Hypothalamus (tissue), 51 donors: ENCODE measurements at places on chromosomes 5 and 9.

- no peak for DNase-seq
These were observed 37.3 kb downstream of the ADAMTS2 start for GRCh38 chr5:179307931-179308471.

GRCh38 chr5:111201705-111202104, 22.5 kb upstream of the CAMK4 start:
- no peak for DNase-seq

- no peak for DNase-seq
These were observed 141.4 kb downstream of the AOPEP start for GRCh38 chr9:94867842-94868312.

GRCh38 chr5:30581198-30581935, 612.1 kb upstream of the CDH6 start:
- no peak for DNase-seq

DNA sequence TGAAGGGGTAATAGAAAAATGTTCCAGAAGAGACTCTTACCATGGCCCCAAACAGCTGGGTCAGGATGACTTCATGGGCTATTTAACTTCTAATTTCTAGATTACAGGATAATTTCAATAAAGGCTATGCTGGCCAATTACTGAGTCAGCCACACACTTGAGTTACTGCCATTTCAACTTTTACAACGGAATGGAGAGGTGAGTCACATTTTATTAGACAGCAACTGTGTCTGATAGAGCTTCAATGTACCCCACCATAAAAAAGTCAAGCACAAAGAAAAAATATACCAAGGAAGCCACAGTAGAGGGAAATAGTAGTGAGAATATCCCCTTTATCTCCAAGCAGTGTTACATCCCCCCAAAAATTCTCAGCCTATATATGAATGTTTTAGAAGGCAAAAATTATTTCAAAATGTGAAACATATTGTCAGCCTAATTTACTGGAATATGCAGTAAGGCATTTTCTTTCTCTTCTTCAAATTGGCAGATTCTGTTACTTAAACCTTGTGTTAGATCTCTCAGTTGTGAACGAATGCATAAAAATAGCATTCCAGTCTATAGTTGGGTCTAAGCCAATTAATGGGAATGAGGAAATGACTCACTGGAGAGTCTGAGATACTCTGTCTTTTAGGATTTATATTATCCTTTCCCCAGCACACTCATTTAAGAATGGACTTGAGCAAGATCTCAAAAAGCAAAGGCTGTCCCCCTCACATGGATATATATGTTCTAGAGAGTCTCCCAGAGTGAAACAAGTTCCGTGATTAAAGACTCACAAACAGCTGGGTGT, 47.1 kb upstream of the RAI14 start:
- no peak for DNase-seq

DNA sequence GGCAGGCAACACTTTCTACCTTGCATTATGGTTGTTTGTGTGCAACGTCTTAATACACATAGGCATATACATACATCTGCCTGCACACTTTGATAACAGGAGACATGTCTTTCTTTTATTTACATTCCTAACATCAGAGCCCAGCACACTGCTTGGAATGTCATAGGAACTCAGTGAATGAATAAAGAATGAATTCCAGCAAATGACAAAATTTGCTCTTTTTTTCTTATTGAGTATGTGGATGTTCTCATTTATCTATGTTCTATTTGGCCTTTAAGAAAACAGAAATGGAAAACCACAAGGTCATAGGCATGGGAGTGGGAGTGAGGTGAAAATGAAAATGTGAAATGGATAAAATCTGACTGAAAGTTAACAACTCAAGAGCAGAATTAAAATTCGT, 36.3 kb upstream of the PALM2AKAP2 start:
- no peak for DNase-seq

DNA sequence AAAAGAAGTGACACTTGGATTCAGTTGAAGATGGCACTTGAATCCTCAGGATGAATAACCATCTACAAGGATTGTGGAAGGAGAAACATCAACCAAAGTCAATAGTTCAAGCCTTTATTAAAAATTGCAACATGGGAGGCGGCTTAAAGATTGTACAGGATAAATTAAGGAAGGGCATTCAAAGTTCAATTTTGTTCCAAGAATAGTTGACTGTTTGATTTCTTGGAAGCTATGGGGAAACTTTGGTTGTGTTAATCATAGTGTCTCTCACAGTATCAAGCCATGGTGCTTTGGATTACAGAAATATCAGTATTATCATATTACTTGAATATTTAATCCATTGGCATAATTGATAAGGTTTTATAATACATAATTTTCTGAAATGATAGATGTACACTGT, 1844.3 kb downstream of the MAT2B start:
- DNase-seq, result no peak

GRCh38 chr9:90815183-90815943, 13.7 kb downstream of the SYK start:
- DNase-seq, result no peak

DNA sequence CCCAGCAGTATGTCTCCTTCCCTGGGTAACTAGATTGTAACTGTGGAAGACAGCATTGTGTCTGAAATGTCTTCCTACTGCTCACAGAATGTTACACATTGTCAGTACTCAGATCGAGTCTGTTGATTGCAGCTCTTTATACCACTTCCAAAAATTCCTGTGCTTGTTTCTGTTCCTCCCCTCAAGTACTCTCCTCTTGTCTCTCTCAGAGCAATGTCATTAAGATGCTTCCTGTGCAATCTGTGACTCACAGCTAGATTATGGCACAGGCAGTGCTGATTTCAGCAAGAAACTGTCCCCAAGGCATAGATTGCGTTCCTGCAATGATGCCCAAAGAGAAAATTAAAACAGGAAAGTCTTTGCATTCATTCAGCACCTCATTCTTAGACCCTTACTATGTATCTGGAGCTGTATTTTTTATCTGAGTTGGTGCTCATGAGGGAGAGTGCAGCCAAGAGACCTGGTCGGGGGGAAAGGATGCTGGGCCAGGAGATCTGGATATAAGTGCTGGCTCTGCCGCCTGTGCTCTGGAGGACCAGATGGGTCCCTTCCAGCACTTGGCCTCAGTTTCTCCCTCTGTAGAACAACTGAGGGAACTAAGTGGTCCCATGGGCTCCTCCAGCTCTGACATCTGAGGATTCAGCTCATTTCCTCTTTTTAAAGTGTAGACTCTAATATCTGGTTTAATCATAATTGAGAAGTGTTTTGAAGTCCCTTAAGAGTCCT, 40.8 kb upstream of the GNPDA1 start:
- no peak for DNase-seq

DNA sequence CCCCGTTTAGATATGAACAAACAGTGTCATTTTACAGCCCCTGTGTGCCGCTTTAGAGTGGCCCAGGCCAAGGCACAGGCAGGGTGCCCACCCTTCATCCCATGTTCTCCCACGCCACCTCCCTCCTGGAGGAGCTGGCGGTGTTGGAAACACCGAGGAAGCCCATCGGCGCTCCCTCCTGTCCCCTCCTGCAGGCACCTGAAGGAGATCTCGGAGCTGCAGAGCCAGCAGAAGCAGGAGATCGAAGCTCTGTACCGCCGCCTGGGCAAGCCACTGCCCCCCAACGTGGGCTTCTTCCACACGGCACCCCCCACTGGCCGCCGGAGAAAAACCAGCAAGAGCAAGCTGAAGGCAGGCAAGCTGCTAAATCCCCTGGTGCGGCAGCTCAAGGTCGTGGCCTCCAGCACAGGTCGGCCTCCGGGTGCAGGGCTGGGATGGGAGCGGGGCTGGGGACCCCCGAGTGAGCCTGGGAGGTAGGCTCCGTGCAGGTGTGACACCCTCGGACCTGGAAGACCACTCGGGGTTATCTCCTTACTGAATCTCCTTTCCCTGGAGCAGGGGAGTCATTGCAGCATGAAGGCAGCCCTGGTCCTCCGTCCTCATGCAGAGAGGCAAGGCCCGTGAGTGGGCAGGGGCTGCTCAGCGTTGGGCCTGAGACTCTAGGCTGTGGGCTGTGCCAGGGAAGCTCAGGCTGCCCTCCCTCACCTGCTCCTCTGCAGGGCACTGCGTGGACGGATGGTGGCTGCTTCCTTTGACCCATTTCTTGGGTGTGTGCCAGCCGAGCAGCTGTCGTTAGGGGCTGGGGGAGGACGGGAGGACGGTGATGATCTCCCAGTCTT, 113.9 kb downstream of the WNK2 start:
- no peak for DNase-seq
